ENCODE measurements at places on chromosomes 7 and 10.

DNA sequence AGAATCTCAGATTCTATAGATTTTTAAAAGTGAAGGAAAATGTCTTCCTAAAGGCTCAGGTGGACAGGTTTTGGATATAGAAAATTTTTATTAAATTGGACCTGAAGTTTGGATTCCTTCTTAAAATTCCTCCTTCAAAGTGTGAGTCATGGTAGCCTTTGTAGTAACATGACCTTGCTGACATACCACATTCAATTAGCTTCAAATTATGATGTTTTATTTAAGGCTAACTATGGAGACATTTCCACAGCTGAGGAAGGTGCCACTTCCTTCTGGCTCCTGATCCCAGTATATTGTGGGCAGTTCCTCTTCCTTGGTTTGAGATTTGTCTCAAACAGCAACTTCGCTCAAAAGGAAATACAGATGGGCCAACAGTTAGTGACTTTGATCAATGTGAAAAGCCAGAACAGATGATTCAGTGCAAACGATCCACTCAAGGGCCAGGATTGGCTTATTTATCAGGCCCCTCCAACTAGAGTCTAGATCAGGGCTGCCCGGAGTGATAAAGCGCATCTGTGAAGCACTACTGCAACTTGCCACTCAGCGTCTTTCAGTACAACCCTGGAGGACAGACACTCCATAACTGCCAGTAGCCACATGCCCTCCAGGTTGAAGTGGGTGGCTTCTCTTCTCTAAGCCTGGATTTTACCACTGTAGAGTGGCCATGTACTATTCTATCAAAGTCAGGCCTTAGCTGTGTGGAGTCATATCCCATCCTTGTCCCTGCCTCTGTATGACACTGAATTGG is 573.5 kb downstream of the KIF20B start:
- no peak for DNase-seq

DNA sequence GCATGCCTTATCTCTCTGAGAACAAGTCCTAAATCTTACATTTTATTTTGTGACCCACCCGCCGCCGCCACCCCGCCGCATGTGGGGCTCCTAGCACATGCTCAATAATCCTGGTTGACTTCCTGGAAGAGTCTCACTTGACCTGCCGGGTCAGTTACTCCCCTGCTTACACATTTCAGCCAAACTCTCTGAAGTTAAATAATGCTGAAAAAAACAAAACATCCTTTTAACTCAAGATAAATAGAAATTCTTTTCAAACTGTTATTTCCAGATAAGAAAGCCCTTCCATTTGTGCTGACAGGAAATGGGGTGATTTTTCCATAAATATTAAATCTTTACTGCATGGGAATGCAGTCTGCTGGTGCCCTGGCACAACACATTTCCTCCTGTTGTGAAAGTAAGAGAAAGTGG is 123.5 kb downstream of the ABLIM1 start:
- DNase-seq, result no peak

DNA sequence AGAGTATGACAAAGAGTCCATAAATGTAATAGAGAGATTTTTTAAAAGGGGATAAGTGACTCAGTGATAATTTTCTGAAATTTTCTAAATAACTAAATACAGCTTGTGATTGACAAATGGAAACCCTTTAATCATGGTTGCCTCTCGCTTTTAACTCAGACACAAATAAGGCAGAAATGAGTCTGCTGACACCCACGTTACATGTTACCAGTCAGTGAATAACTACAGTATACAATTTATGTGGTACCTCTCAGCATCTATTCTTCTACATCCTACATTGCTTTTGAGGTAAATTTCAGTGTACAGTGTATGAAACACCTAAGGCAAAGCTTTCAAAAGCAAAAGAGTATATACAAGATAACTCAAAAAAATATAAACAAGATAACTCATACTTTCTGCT is 4.2 kb downstream of the NSUN6 start:
- DNase-seq, result no peak

- DNase-seq, result no peak
Observed at GRCh38 chr7:108135446-108136190, 5.5 kb upstream of the LAMB4 start.

GRCh38 chr10:35340975-35341374 is 4.7 kb downstream of the CCNY start:
- peak; percentile 68 for DNase-seq

DNA sequence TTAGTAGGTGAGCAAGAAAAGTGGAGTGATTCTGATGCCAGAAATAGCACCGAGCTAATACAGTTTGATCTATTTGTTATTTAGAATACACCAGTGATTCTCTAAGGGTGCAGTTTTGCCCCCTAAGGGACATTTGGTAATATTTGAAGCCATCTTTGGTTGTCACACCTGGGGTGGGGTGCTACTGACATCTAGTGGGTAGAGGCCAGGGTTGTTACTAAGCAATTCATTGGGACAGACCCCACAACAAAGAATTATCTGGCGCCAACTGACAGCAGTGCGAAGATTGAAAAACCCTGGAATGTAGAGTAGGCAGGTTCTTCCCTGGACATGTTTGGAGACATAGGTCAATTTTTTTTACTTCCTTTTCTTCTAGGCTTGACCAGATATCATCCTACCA is 14.6 kb downstream of the PALS2 start:
- DNase-seq, result peak; percentile 68

- peak; percentile 64 for DNase-seq
Observed at GRCh38 chr7:143974459-143974858, 19.8 kb downstream of the OR2F1 start.

DNA sequence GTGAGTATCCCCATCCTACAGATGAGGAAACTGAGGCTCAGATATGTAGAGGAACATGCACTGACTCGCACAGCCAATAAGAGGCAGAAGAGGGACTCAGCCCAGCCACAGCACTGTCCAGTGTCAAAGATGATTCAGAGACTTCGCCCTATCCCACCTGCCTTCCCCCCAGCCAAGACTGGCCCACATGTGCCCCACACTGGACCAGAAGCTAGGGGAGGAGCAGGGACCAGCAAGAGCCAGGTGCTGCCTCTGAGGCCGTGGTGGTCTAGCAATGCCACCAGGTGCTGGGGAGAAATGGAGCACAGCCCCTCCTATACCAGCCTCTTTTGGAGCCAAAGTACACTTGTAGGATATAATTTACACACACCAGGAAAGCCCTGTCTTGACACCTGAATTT is 22.3 kb downstream of the GRID1 start:
- DNase-seq, result no peak

- no peak for DNase-seq
Observed at GRCh38 chr10:76085002-76085816, 653.8 kb downstream of the LRMDA start.

DNA sequence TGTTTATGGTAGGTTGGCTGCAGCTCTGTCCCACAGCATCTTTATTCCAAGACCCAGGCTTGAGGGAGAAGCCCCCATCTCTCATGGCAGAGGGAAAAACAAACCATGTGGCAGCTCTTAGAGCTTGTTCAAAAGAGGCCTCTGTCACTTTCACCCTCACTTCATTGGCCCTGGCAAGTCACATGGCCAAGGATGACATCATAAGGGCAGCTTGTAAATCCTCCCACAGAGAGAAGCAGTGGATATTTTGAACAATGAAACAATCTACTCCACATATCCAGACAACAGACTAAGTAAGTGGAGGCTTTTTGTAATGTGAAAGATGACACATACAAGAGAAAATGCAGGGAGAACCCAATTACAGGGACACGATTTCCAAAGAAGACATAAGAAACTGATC is 108.1 kb downstream of the GRID1 start:
- DNase-seq, result peak; percentile 41

DNA sequence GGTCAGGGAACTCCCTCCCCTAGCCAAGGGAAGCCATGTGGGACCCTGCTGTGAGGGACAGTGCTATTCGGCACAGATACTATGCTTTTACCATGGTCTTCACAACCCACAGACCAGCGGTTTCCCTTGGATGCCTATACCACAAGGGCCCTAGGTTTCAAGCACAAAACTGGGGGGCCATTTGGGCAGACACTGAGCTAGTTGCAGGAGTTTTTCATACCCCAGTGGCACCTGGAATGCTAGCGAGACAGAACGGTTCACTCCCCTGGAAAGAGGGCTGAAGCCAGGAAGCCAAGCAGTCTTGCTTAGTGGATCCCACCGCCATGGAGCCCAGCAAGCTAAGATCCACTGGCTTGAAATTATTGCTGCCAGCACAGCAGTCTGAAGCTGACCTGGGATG is 156.8 kb downstream of the THSD7A start:
- DNase-seq, result no peak

- DNase-seq, result peak; percentile 66
Observed at GRCh38 chr7:30301751-30302150, 17.4 kb downstream of the ZNRF2 start.

DNA sequence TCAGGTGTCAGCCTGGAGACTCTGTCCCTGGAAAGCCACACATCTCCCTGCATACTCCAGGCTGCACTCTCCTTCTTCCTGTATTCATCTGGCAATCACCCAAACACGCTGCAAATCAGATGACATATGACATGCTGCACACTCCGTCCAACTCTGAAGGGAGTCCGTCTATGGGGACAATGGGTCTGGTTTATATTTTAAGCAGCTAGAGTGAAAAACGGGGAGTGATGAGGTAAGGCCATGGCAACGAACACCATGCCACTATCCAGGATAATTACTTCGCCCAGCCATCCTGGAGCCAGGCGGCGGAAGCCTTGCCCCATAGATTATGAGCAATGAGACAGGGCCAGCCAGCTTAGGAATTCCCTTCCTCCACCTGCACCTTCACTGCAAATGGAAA is 140.1 kb downstream of the PLXNA4 start:
- DNase-seq, result no peak

- DNase-seq, result peak; percentile 57
Observed at GRCh38 chr10:22251751-22252223, 34.0 kb upstream of the EBLN1 start.

DNA sequence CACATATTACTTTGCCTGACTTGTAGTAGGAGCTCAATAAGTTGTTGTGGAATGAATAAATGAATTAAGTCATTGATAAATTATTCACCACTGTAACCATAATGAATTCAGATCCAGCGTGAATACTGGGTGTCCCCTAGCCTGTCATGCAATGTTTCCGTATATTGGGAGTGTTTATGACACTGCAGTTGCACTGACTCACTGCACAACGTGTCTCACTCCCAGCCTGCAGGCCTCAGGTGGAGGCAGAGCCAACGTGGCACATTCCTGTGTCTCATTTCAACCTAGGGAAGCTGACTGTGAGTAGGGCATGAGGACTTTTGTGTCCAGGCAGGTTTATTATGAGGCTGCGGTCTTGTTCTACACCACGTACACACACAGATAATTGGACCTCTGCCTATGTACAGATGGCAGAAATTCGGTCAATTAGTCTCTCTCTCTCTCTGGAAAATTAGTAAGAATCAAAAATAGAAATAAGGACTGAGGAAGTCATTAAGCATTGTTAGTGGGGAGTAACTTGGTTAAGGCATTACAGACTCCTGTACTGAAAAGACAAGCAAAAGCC is 299.1 kb upstream of the IGFBP3 start:
- peak; percentile 89 for DNase-seq

DNA sequence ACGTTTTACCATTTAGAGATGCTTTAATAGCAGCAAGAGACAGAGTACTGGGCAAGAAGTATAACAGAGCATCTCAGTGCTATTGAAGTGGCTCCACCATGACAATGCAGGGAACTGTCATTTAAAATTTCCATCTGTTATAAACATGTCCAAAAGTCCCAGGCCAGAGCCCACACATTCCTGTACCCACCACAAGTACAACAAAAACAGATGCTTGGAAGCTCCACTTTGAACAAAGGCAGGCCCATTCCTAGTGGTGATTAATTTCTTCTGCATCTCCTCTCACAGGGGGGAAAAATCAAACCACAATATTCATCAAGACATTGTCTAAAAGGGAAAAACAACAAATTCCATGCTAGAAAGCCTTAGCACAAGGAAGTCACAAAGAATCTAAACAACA is 627.9 kb downstream of the PARD3 start:
- DNase-seq, result no peak

GRCh38 chr10:63005246-63005645 is 127.9 kb upstream of the NRBF2 start:
- DNase-seq, result no peak

- DNase-seq, result no peak
Observed at GRCh38 chr7:78176171-78176570, 377.6 kb downstream of the PHTF2 start.

DNA sequence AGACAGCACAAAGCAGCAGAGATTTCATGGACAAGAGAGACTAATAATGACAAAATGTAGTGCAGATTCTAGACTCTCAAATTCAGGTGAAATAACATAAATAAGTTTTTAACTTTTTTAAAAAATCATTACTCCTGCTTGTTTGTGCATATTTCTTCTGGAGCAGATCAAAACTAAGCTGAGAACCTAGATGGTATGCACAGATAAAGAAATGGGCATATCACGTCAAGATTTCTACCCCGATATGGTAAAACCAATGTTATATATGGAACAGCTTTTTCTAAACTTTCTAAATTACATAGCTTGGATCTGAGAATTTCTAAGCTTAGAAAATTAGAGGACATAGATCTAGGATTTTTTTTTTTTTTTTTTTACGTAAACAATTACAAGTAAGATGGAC is 18.2 kb downstream of the TWIST1 start:
- DNase-seq, result no peak

- no peak for DNase-seq
Observed at GRCh38 chr7:34013421-34013820, 108.1 kb downstream of the BMPER start.

GRCh38 chr10:113480081-113480360 is 72.8 kb upstream of the HABP2 start:
- DNase-seq, result no peak

DNA sequence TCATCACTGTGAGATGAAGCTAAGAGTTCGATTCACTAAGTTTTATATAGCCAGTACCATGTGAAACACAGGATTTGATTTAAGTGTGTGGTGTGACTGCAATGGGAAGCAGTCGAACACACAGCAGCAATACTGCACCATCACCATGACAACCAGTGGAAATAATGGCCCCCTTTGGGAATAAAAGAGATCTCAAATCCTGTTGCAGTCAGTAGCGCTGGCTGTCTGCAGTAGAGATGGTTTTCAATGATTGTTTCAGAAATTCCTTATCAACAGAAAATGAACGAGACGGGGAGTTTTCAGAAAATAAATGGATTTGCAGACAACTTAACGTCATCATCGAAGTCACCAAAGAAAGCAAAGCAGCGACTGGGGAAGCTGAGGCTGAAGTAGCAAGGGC is 91.0 kb downstream of the PTPRE start:
- no peak for DNase-seq

DNA sequence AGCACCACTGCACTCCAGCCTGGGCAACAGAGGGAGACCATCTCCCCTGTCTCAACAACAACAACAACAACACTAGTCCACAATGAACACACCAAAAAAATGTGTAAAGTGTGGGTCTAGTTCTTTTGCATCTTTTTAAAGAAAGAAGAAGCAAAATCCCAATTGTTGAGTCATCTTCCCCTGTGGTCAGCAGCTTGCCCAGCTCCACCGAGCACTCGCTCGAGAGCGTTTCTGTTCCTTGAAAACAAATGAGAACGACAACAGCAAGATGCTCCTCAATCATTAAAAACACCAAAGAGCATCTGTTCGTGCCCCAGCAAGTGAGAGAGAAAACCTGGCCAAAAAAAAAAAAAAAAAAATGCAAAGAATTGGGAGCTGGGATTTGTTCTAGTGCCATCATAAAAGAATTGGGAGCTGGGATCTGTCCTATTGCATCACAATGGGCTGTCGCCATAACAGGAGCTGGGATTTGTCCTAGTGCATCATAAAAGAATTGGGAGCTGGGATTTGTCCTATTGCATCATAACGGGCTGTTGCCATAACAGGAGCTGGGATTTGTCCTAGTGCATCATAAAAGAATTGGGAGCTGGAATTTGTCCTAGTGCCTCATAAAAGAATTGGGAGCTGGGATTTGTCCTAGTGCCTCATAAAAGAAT is 118.1 kb downstream of the PTPRN2 start:
- no peak for DNase-seq

GRCh38 chr7:84455788-84456187 is 261.2 kb upstream of the SEMA3A start:
- no peak for DNase-seq
